ENCODE measurements at places on chromosomes 4 and X.

GRCh38 chr4:113070755-113071154, 21.3 kb downstream of the ANK2 start:
- no peaks in the 10 kb centered on the region for H3K27me3 ChIP-seq
- H3K4me1 ChIP-seq = no peaks in the 10 kb centered on the region
- DNase-seq = no peak
- H3K4me3 ChIP-seq = no peak overlapping the region

DNA sequence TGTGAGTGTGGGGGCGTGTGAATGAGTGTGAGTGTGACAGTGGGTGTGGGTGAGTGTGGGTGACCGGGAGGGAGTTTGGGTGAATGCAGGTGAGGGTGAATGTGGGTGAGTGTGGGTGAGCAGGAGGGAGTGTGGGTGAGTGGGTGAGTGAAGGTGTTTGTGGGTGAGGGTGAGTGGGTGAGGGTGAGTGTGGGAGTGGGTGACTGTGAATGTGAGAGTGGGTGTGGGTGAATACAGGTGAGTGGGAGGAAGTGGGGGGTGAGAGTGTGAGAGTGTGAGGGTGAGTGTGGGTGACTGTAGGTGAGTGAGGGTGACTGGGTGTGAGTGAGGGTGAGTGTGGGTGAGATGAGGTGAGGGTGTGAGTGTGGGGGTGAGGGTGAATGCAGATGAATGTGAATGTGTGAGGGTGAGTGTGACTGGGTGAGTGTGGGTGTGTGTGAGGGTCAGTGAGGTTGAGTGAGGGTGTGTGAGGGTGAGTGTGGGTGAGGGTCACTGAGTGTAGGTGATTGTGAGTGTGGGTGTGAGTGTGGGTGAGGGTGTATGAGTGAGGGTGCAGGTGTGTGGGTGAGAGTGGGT, 1677.3 kb upstream of the TENM3 start:
- H3K27ac ChIP-seq = no peak overlapping the region
- no peak overlapping the region for H3K4me3 ChIP-seq
- H3K27me3 ChIP-seq = no peaks in the 10 kb centered on the region
- no peaks in the 10 kb centered on the region for H3K4me1 ChIP-seq

DNA sequence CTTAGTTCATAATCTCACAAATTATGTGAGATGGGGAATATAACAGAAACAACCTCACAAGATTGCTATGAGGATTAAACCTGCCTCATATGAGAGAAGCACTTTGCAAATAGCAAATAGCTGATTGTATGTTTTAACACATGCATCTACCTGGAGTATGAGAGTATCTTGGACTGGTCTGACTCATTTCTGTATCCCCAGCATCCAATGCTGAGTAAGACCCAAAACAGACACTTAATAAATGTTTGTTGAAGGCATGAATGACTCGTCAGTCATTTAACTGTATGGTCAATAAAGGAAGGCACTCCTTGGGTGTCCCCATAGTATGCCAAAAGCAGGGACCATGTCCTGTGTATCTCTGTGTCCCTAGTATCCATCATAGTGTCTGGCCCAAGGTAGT, 350.9 kb upstream of the F9 start:
- no peaks in the 10 kb centered on the region for H3K4me1 ChIP-seq
- H3K36me3 ChIP-seq = no peaks in the 10 kb centered on the region
- no peak overlapping the region for H3K4me3 ChIP-seq

- no peak overlapping the region for H3K27ac ChIP-seq
- no peaks in the 10 kb centered on the region for H3K27me3 ChIP-seq
- no peak overlapping the region for H3K4me3 ChIP-seq
- DNase-seq = no peak
Observed at GRCh38 chr4:40173470-40173875, 23.4 kb upstream of the RHOH start.

- no peak for DNase-seq
- H3K4me1 ChIP-seq = no peaks in the 10 kb centered on the region
- no peak overlapping the region for H3K27ac ChIP-seq
Observed at GRCh38 chrX:101057093-101057714, 5.3 kb upstream of the TRMT2B start.

GRCh38 chr4:176013476-176014247, 52.0 kb upstream of the WDR17 start:
- no peaks in the 10 kb centered on the region for H3K36me3 ChIP-seq
- no peak overlapping the region for H3K4me3 ChIP-seq
- no peak for DNase-seq
- no peak overlapping the region for H3K27ac ChIP-seq
- H3K4me1 ChIP-seq = no peaks in the 10 kb centered on the region

GRCh38 chr4:38523524-38524448, 140.2 kb upstream of the KLF3 start:
- H3K4me1 ChIP-seq = no peaks in the 10 kb centered on the region
- DNase-seq = no peak
- H3K36me3 ChIP-seq = no peaks in the 10 kb centered on the region
- no peak overlapping the region for H3K27ac ChIP-seq

- H3K4me3 ChIP-seq = no peak overlapping the region
- H3K36me3 ChIP-seq = no peaks in the 10 kb centered on the region
- peak overlapping the region; percentile 47 for H3K27ac ChIP-seq
- H3K4me1 ChIP-seq = no peaks in the 10 kb centered on the region
- DNase-seq = no peak
Observed at GRCh38 chrX:136176399-136176825, 29.1 kb downstream of the FHL1 start.

- no peak overlapping the region for H3K27ac ChIP-seq
- no peaks in the 10 kb centered on the region for H3K36me3 ChIP-seq
- no peak overlapping the region for H3K4me3 ChIP-seq
- H3K4me1 ChIP-seq = no peaks in the 10 kb centered on the region
Observed at GRCh38 chr4:97759785-97760184, 383.5 kb downstream of the STPG2 start.

- no peak overlapping the region for H3K4me3 ChIP-seq
- no peak overlapping the region for H3K27ac ChIP-seq
- no peaks in the 10 kb centered on the region for H3K27me3 ChIP-seq
- DNase-seq = no peak
- H3K36me3 ChIP-seq = no peaks in the 10 kb centered on the region
Observed at GRCh38 chr4:122661176-122662160, 40.6 kb upstream of the IL21 start.

- no peaks in the 10 kb centered on the region for H3K36me3 ChIP-seq
- H3K4me3 ChIP-seq = no peak overlapping the region
- H3K27ac ChIP-seq = no peak overlapping the region
- DNase-seq = no peak
- peaks cover 3% of the 10 kb centered on the region for H3K4me1 ChIP-seq
Observed at GRCh38 chr4:168857546-168858314, 152.3 kb downstream of the CBR4 start.

GRCh38 chr4:148367756-148368155, 74.5 kb downstream of the NR3C2 start:
- H3K27ac ChIP-seq = no peak overlapping the region
- no peaks in the 10 kb centered on the region for H3K27me3 ChIP-seq
- no peak overlapping the region for H3K4me3 ChIP-seq
- no peaks in the 10 kb centered on the region for H3K36me3 ChIP-seq
- no peak for DNase-seq

DNA sequence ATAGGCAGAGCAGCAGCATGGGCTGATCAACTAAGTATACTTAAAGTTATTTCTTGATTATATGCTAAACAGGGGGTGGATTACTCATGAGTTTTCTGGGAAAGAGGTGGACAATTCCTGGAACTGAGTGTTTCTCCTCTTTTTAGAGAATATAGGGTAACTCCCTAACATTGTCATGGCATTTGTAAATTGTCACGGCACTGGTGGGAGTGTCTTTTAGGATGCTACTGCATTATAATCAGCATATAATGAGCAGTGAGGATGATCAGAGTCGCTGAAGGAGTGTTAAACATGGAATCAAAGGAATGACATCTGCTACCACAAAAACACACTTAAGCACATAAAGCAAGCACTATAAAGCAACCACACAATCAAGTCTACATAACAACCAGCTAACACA, 66.5 kb downstream of the SPIN4 start:
- no peaks in the 10 kb centered on the region for H3K4me1 ChIP-seq
- no peaks in the 10 kb centered on the region for H3K27me3 ChIP-seq
- no peak overlapping the region for H3K27ac ChIP-seq
- no peak overlapping the region for H3K4me3 ChIP-seq

GRCh38 chr4:86685401-86685800, 91.3 kb downstream of the PTPN13 start:
- DNase-seq = peak; percentile 17
- H3K4me3 ChIP-seq = no peak overlapping the region
- H3K27ac ChIP-seq = no peak overlapping the region
- H3K36me3 ChIP-seq = no peaks in the 10 kb centered on the region

DNA sequence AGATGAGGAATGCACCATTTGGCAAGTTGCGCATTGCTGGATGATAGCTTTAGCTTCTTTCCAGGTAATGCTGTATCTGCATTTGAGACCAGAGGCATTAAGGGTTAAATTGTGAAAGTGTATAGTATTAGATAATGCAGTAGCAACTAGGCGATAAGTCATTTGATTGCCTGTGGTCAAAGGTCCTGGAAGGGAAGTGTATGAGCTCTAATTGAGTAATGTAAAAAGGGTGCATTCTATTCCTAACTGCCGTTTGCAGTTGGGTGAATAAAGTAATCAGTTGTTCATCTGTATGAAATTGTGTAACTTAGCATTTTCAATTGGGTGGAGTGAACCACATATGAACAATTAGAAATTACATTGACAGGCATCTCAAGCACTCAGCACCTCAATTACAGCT, 54.5 kb upstream of the WDR1 start:
- H3K27ac ChIP-seq = no peak overlapping the region
- H3K4me1 ChIP-seq = no peaks in the 10 kb centered on the region
- H3K4me3 ChIP-seq = no peak overlapping the region
- H3K36me3 ChIP-seq = no peaks in the 10 kb centered on the region
- DNase-seq = no peak
- no peaks in the 10 kb centered on the region for H3K27me3 ChIP-seq
